ENCODE measurements at places on chromosomes 7 and 10.

DNA sequence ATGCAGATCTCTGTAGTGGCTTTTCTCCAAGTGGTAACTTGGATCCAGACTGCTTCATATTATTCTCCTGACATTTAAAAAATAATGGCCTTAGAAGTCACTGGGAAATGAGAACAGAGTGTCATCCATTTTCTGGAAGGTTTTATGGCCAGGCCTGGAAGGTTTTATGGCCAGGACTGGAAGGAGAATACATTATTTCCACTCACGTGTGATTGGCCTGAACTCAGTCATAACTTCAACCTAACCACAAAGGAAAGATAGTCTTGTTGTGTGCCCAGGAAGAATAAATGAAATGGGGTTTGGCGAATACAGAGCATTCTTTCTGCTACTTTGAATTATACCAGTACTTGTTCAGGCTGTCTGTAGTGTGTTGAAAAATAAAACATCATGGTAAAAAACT lies 360.9 kb downstream of the GPAM start:
- no peak for DNase-seq

GRCh38 chr10:119633538-119634218 lies 17.5 kb upstream of the BAG3 start:
- no peak for DNase-seq

DNA sequence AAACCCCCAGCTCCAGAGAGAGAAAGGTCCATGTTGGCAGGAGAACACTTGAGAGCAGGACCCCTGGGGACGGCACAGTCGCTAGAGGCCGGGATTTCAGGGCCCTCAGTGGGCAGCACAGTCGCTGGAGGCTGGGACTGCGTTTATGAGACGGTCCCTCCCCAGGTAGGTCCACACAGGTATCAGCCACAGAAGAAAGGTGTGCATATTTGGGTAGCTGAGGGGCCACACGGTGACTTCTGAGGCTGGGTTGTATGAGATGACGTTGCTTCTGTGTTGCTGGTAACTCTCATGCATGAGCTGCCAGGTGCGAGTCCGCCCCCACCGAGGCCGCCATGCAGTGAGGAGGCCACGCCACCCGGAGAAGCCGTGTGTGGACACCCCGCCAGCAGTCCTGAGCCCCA lies 56.9 kb upstream of the PPP2R2D start:
- DNase-seq, result no peak

DNA sequence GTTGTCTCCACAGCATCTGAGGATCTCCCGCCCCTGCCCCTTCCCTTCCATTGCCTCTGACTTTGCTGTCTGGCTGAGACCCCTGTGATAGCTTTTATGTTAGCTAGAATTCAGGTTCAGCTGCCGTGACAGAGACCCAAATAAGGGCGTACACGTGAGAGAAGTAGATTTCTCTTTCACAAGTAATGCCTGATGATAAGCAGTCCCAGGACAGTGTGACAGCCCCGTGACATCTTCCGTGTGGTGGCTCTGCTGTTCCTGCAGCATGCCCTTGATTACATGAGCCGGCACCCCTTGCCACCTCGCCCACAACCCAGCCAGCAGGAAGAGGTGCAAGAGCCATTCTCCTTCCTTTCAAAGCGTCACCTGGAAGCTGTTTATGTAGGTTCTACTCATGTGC lies 130.9 kb upstream of the PODXL start:
- no peak for DNase-seq

GRCh38 chr7:974172-974571 lies 1.2 kb downstream of the COX19 start:
- DNase-seq, result no peak

DNA sequence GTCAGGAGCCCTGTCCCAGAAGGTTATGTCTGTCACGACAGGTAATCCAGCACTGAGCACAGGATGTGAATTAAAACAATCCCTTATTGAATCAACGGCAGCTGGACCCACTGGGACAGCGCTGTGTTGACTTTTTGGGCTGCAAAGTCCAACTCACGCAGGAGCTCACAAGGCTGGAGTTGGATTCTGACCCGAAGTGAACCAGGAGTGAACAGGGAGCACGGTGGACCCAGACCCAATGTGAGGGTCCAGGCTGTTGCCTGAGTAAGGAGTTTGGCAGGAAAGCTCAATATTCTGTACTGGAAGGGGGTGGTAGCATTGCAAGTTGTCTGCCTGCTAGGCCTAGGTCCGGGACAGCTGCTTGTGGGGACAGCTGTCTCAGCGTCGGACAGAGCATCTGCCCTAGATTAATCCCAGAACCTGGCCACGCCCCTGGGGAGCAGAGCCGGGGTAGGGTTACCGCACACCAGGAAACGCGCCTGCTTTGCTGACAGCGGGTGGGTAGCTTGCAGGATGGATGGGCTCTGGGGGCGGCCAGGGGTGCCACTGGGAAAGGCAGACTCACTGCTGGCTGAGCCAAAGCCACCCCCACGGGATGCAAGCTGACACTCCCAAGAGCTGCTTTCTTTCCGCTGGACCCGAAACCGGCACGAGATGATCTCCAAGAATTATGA lies 24.0 kb downstream of the COL26A1 start:
- no peak for DNase-seq

DNA sequence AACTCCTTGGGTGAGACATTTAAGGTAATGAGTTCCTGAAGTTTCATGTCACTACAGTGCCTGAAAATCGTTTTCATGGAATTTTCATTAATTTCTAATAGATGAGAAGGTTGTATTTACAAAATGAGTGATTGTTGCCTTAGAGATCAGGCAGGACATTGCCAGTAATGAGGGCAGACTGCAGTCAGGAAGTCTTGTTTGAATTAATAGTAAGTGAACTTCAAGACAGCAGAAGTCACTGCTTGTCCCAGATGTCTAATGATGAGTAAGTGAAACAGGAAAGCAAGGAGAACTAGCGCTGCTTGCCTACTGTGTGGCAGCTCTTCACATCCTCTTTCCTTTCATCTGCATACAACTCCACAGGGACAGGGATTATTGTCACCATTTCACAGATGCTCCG lies 237.4 kb downstream of the BAMBI start:
- no peak for DNase-seq

DNA sequence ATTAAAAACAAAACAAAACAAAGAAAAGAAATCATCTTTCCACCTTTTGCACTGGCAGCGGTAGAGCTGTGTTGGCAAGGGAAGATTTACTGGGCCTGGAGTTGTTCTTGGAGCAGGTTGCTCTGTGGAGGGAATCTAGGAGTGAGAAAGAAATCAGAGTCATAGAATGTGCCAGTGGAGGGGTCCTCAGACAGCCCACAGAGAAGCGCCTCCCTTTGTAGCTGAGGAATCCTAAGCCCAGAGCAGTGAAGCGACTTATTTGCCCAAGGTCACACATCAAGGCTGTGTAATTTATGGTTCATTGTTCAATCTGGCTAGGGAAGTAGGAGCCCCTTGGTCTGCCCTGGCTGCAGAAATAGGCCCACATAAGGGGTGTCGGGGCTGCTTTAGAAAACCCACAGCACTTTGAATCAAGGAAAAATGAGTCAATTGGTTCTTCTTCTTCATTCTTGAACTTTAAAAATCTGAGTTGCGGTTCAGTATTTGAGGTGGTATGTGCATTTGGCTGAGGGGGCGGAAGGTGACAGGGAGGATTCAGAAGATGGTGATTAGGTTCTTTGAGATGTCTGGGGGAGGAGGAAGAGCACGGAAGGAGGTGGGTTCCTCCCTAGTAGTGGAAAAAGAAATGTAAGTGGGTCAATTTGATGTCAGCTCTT lies 253.7 kb downstream of the PTEN start:
- DNase-seq, result no peak

- DNase-seq, result no peak
Observed at GRCh38 chr7:727806-728460, 852 bp upstream of the PRKAR1B start.

- DNase-seq, result no peak
Observed at GRCh38 chr7:45088146-45088701, 545 bp downstream of the NACAD start.

DNA sequence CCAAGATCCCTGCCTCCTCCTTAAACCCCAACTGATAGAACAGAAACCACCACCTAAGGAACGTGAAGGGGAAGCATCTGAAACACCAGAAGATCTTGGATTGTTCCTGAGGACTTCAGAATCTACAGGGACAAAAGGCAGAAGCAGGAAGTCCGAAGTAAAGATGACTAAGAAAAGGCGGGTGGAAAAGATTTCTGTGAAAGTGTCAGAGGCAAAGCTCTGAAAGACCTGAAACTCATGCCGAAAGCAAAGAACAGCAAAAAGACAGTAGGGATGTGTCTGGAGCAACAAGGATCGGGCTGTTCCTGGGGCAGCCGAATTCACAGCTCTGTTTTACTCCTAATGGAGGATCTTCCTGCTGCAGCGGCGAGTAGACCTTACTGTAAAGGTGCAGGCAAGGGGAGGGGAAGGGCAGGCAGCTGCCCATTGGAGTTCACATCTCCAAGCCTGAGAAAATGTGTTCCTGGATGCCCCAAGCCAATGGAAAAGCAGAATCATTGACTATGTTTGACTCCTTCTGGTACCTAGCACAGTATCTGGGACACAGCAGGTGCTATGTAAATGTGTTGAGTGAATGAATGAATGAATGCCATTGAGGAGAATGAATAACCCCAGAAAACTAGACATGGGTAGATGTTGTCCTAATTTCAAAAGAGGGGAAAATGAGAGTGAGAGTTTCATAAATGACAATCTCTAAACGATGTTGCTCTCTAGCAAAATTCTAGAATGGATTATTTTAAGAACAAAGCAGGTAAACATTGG lies 40.4 kb downstream of the PDIA4 start:
- no peak for DNase-seq

- DNase-seq, result no peak
Observed at GRCh38 chr7:75531359-75531821, 39.3 kb downstream of the SPDYE5 start.

GRCh38 chr10:36604316-36604715 lies 521.1 kb upstream of the ANKRD30A start:
- DNase-seq, result no peak

- DNase-seq, result no peak
Observed at GRCh38 chr7:7789551-7789988, 71.2 kb upstream of the RPA3 start.

Data from activated naive CD4-positive, alpha-beta T cell (primary cell).